ENCODE measurements at places on chromosomes 4 and X. TPM values are rescaled to one million over a fixed set of nuclear protein-coding genes. Genes with fewer than 3 reads are reported as not detected.

TRPC5OS gene
- total RNA-seq, result not detected

ZDHHC15 gene
- total RNA-seq, result 3.0 TPM

EXOSC9 gene
- 22.2 TPM for total RNA-seq

ETNPPL gene
- not detected for total RNA-seq

FAM9C gene
- not detected for total RNA-seq

KLB gene
- 6.4 TPM for total RNA-seq

TMPRSS11E gene
- total RNA-seq, result 12.3 TPM

CDS1 gene
- 9.9 TPM for total RNA-seq

AR gene
- 7.5 TPM for total RNA-seq

ZFP42 gene
- total RNA-seq, result 1.4 TPM

SH3BGRL gene
- total RNA-seq, result 73.3 TPM

CPLX1 gene
- total RNA-seq, result 0.30 TPM

BEND4 gene
- under 0.01 TPM for total RNA-seq

SLC6A8 gene
- 22.0 TPM for total RNA-seq

SRPK3 gene
- total RNA-seq, result 6.7 TPM

CFI gene
- total RNA-seq, result 10.1 TPM

ZMAT1 gene
- total RNA-seq, result 2.8 TPM

SLAIN2 gene
- 58.0 TPM for total RNA-seq

OCIAD1 gene
- total RNA-seq, result 83.2 TPM

SLITRK2 gene
- total RNA-seq, result 2.5 TPM

CFP gene
- 2.5 TPM for total RNA-seq

CTPS2 gene
- 24.3 TPM for total RNA-seq

CYTL1 gene
- total RNA-seq, result 8.9 TPM

GRPR gene
- 0.39 TPM for total RNA-seq

HSD17B13 gene
- total RNA-seq, result 0.20 TPM

SEPTIN11 gene
- 198 TPM for total RNA-seq
